RPMI7951 (cell line): ENCODE measurements at places on chromosomes 4 and X. TPM values are rescaled to one million over a fixed set of nuclear protein-coding genes. Genes with fewer than 3 reads are reported as not detected.

ATP2B3 gene
- total RNA-seq = not detected in 2 replicates

TCEAL5 gene
- not detected in 2 replicates for total RNA-seq

CLNK gene
- total RNA-seq = not detected in 2 replicates

COL25A1 gene
- total RNA-seq = not detected in 2 replicates

MAGEA10 gene
- total RNA-seq = 0.60 and 0.88 TPM in 2 replicates

AADAT gene
- 3.4 and 4.7 TPM in 2 replicates for total RNA-seq

SLITRK2 gene
- total RNA-seq = under 0.01 TPM in 2 replicates

GAGE12H gene
- not detected in 2 replicates for total RNA-seq

NUP62CL gene
- 0.29 TPM in 1 of 2 replicates, not detected in the other for total RNA-seq

HSD17B13 gene
- 0.49 TPM in 1 of 2 replicates, not detected in the other for total RNA-seq

MAGEA1 gene
- 0.36 and 0.78 TPM in 2 replicates for total RNA-seq

UCHL1 gene
- total RNA-seq = 87.5 and 98.2 TPM in 2 replicates

MAPK10 gene
- total RNA-seq = 14.5 and 15.0 TPM in 2 replicates

EREG gene
- 46.3 TPM in 2 replicates for total RNA-seq

KCNE5 gene
- total RNA-seq = 0.12 and 0.20 TPM in 2 replicates
